ENCODE measurements at places on chromosomes 1 and 21.

DNA sequence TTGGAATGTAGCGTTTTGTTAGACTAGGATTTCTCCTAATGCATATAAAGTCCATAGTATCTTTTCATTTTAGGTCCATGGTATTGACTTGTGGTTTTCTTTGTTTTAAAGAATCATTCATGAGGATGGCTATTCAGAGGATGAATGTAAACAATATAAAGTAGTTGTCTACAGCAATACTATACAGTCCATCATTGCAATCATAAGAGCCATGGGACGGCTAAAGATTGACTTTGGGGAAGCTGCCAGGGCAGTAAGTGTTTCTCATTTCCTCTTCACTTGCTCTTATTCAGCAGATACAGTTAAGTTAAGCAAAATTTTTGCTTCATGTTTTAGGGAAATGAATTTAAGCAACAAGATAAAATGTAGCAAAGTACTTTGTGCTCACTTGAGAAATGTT lies 25.4 kb downstream of the GNAI3 start:
- DNase-seq, result no peak

GRCh38 chr1:6738987-6739676 lies 37.5 kb upstream of the DNAJC11 start:
- DNase-seq, result no peak

- no peak for DNase-seq
Observed at GRCh38 chr1:150808846-150809245, 786 bp upstream of the CTSK start.

GRCh38 chr1:100187912-100188311 lies 9.9 kb upstream of the LRRC39 start:
- DNase-seq, result no peak

- DNase-seq, result no peak
Observed at GRCh38 chr1:216785221-216785620, 62.0 kb upstream of the ESRRG start.

DNA sequence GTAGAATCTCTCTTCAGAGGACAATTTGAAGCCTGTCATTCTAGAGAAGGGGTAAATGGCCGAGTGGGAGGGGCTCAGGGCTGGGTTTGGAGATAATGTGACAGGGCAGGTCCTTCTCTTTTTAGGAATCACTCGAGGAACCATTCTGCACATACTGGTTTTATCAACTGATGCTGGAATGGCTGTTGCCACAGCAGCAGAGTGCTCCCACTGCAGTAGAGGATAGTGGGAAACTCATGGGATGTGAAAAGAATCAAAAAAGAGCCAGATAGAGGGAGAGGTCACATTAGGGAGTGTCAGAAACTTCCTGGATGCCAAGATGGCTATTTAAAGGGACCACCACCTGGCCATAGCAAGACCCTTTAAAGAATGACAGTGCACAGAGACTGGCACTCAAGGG lies 105.3 kb downstream of the NAV1 start:
- no peak for DNase-seq

- no peak for DNase-seq
Observed at GRCh38 chr1:978835-979743, 2.8 kb downstream of the PERM1 start.

DNA sequence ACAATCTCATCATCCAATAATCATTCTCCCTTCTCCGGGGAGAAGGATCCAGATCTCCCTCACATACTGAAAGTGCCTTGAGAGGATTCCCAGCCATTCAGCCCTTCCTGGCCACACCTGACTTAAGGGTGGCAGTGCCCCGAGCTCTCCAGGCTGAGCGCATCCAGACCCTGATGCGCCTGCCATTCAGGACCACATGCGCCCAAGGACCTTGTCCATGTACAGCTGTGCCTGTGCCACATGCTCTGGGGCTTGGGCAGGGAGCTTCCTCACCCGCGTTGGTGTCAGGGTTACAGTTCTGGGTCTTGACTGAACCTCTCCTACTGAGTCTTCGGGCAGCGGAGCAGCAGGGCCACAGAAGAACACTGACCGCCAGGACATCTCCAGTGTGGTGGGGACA lies 121.1 kb downstream of the KIAA0319L start:
- DNase-seq, result no peak

- no peak for DNase-seq
Observed at GRCh38 chr1:33626801-33627200, 154.4 kb downstream of the ZSCAN20 start.

- no peak for DNase-seq
Observed at GRCh38 chr1:182700351-182700709, 15.9 kb upstream of the RGS8 start.

- DNase-seq, result no peak
Observed at GRCh38 chr1:4319496-4319895, 334.9 kb upstream of the AJAP1 start.

- DNase-seq, result no peak
Observed at GRCh38 chr21:23016617-23017016, 2018.4 kb downstream of the NCAM2 start.

- DNase-seq, result no peak
Observed at GRCh38 chr1:82445827-82446226, 645.1 kb downstream of the ADGRL2 start.

- DNase-seq, result no peak
Observed at GRCh38 chr1:186299570-186299969, 75.5 kb downstream of the TPR start.

- DNase-seq, result no peak
Observed at GRCh38 chr21:36681117-36681631, 17.7 kb upstream of the SIM2 start.

DNA sequence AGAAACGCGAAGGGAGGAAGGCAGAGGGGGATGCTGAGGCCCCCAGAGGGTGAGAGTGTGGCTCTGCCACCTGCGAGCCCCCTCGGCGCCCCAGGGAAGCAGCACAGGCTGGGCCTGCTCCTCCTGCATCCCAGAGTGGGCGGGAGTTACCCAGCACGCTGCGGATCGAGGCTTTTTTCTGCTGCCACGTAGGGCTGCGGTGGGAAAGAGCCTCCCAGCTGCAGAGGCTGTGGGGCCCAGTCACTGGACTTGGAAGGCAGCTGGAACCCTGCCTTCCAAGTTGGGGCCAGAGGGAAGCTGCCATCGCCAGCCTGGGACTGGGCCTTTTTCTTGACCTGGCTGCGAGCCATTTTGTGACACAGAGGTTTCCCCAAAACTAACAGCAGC lies 2.3 kb upstream of the GRIK3 start:
- DNase-seq, result no peak

DNA sequence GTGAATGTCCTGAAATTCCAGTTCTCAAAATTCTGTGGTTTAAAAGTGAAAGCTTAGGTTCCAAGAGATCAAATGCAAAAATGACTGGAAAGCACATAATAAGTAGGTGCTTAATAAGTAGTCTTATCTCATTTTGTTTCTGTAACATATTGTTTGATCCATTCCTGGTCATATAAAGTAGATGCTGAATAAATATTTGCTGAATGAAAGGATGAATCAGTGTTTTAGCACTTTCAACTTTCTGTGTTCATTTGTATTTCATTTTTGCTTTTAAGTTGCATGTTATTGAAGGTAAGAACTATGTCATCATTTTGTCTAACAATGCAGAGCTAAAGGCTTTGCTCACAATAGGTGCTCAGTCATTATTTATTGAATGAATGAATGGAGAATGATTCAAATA lies 6.3 kb downstream of the MAST2 start:
- no peak for DNase-seq

DNA sequence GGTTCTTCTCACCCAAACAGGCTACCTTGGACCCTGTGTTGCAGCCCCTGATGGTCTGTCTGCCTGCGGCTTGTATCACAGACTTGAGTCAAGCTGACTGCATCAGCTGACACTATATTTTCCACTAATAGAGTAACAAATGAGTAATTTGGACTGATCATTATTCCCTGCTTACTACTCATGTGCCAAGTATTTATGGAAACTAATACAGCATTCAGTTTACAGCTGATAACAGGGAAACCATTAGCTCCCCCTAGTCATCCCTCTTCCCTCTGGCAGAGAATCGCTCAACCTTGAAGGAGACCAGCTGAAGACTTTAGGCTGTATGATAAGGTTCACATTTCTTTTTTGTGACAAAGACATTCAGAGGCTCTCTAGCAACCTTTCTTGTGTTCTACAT lies 116.6 kb upstream of the SYT6 start:
- no peak for DNase-seq

- no peak for DNase-seq
Observed at GRCh38 chr1:159594625-159595405, 7.2 kb downstream of the APCS start.

Data from GM19239 (cell line).